ENCODE measurements at places on chromosomes 12 and 14. TPM values are rescaled to one million over a fixed set of nuclear protein-coding genes. Genes with fewer than 3 reads are reported as not detected.

Gene SLCO1A2
- not detected for total RNA-seq

Gene CHGA
- total RNA-seq: not detected

Gene FZD10
- total RNA-seq: 1.1 TPM

Gene KCNH3
- under 0.01 TPM for total RNA-seq

Gene TCL1A
- total RNA-seq: not detected

Gene TCL1B
- total RNA-seq: not detected

Gene KCNK10
- not detected for total RNA-seq

Gene CISTR
- not detected for total RNA-seq

Gene RASSF3
- total RNA-seq: 3.3 TPM

Gene TRHDE
- 0.39 TPM for total RNA-seq

Gene BEST3
- not detected for total RNA-seq

Gene OR6C6
- total RNA-seq: not detected

Gene MANSC4
- total RNA-seq: not detected

Gene NRIP2
- total RNA-seq: not detected

Gene RNU6-8
- not detected for total RNA-seq

Gene VWF
- 1.2 TPM for total RNA-seq

Gene CYP27B1
- total RNA-seq: 0.39 TPM

Gene PPP1R36
- total RNA-seq: not detected

Gene STAB2
- total RNA-seq: not detected

Gene CCDC198
- total RNA-seq: not detected

Gene MAGOHB
- total RNA-seq: 11.0 TPM

Gene OAS2
- total RNA-seq: 7.0 TPM

Gene SERPINA5
- total RNA-seq: not detected

Gene IAPP
- total RNA-seq: not detected

Gene C14orf132
- 15.8 TPM for total RNA-seq

Gene ARHGAP9
- total RNA-seq: under 0.01 TPM

Gene HSPA2
- total RNA-seq: 0.73 TPM

Gene TMTC1
- total RNA-seq: 96.2 TPM

Gene PLA2G1B
- not detected for total RNA-seq

Gene ADAM20
- 1.1 TPM for total RNA-seq

Gene FITM1
- 0.37 TPM for total RNA-seq

Gene OTX2
- total RNA-seq: not detected

Gene LTBP2
- 40.1 TPM for total RNA-seq

Gene ETFBKMT
- 3.1 TPM for total RNA-seq

Gene PMCH
- not detected for total RNA-seq
